ENCODE measurements at places on chromosomes 3 and 15.

GRCh38 chr15:98612490-98613110 lies 35.7 kb upstream of the IGF1R start:
- DNase-seq = peak; percentile 18

GRCh38 chr3:27521872-27522265 lies 37.7 kb upstream of the SLC4A7 start:
- no peak for DNase-seq

- no peak for DNase-seq
Observed at GRCh38 chr3:39783680-39784079, 25.7 kb upstream of the MYRIP start.

DNA sequence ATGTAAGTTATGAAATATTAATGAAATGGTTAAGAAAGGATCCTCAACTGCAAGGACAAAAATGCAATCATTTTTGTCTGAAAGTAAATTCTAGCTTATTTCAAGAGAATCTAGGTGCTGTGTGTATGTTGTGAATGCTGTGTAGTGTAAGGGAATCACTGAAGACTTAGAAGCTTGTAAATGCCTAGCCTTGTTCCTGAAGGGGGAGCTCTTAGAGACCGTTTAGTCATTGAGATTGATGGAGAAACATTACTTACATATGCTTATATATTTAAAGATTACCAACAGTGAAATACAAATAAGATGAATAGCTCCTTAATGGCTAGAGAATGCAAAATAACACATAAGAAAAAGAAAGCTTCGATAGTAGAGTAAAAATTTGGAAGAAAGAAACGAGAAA lies 67.9 kb downstream of the CNTN4 start:
- DNase-seq = no peak

- DNase-seq = no peak
Observed at GRCh38 chr3:112643621-112644240, 2.8 kb upstream of the CCDC80 start.

DNA sequence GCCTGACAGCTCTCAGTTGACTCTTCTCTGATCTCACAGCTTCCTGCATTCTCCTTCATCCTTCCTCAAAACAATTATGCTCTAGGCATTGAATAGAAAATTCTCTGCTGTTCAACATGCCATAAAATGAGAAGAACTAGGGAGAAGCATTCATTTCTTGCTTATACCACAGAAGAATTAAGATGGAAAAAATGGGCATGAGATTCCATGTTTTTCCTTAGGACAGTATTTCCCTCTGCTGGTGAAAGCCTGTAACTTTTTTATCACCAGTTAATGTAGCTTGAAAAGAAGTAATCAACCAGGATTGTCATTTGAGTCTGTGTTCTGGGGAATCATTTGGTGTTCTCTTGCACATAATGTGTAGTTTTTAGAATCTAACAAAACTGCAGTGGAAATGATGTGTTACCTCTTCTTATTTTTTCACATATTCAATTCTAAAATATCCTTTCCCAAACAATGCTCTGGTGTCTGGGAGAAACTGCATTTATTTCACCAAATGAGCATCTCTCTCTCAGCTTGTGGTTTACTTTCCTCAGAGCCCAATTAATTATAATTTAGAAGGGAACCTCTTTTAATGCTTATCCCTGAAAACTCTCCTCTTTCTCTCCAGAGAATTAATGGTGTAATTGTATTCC lies 92.8 kb upstream of the DCBLD2 start:
- no peak for DNase-seq

GRCh38 chr3:58184309-58184981 lies 26.3 kb downstream of the DNASE1L3 start:
- DNase-seq = no peak

- no peak for DNase-seq
Observed at GRCh38 chr3:49422379-49423248, at the start of gene AMT. Gene AMT (minus strand): TSS chr3:49422473. CDS start chr3:49422450, 23 bp downstream.

DNA sequence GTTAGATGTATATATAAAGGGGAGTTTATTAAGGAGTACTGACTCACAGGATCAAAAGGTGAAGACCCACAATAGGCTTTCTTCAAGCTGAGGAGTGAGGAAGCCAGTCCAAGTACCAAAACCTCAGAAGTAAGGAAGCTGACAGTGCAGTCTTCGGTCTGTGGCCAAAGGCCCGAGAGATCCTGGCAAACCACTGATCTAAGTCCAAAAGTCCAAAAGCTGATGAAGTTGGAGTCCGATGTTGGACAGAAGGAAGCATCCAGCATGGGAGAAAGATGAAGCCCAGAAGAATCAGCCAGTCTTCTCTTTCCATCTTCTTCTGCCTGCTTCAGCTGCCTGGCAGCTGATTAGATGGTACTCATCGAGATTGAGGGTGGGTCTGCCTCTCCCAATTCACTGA lies 107.5 kb downstream of the BCHE start:
- no peak for DNase-seq

DNA sequence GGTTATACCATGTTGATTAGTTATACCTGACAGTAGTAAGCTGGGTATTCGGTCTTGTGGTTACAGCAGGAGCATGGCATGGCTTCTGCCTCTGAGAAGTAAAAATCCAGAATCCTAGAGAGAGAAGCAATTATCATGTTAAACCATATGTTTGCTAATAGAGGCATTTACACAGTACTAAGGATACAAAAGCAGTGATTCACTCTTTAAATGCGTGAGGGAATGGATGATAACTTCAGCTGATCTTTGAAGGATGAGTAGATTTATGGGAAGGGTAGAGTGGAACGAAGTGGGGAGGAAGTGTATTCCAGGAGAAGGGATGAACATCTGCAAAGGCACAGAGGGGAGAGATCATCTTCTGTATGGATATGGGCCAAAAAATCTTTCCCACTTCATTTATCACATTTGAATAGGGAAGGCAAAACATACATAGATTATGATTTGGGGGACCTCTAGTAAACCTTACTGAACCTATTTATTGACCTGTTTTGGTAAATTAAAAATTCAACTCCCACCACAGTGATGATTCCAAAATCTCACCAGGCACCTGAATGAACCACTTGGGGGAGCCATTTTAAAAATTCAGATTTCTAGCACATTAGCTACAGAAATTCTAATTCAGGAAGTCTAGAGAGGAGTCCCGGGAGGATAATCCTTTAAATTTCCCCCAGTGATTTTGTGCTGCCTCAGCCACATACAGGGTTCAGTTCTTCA lies 35.1 kb downstream of the IGSF10 start:
- no peak for DNase-seq

DNA sequence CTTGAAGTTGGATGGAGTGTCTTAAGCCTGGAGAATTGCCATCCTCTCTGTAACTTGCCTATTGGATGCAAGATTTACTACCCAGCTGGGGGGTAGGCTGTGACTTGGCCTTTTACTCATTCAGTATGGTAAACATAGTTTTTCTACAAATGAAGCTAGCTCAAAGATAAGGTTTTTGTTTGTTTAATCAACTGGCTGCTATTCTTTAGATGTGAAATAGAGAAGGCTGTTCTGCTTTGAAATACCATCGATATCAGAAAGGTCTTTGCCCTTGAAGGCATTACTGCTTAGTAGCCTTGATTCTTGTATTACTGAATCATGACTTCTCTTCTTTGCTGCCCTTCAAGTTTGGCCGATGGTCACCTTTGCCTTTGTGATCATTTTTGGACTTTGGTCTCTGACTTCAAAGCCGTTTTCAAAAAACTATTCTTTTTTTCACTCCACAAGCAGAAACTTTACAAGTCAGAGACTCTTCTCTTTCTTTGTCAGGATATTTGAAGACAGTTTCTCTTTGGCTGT lies 83.1 kb downstream of the GAP43 start:
- no peak for DNase-seq

GRCh38 chr3:98780343-98780742 lies 17.2 kb downstream of the ST3GAL6 start:
- no peak for DNase-seq

DNA sequence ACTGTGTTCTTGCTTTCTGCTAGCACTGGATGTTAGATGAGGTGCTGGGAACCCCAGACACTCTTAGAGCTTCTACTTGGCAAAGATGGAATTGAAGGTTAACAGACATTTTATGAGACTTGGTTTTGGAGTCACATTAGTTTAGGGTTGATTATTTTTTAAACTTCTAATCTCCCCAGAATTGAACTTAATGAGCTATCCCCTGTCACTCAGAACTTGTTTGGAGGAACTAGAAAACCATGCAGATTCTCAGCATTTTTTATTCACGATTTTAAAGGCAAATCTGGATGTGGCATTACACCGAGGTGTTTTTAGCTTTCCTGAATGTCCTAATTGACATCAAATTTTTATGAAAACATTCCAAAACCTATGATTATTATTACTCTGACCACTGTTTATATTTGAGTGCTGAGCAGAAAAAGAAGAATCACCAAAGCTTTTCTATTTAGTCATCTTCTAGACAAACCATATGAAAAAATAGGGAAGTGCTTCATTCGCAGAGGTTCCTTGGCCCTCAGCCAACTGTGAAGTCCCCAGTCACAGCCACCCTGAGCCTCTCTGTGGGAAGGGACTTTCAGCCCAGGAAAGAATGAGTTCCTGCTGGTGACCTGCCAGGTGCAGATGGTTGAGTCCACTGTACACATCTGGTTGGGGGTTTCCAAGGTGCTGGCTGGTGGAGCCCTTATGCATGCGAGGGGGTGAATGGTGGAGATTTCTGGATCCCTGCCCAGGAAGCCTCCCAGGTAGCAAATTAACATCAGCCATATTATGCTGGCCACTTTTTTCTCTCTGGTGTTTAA lies 196.0 kb upstream of the TOPAZ1 start:
- DNase-seq = no peak

DNA sequence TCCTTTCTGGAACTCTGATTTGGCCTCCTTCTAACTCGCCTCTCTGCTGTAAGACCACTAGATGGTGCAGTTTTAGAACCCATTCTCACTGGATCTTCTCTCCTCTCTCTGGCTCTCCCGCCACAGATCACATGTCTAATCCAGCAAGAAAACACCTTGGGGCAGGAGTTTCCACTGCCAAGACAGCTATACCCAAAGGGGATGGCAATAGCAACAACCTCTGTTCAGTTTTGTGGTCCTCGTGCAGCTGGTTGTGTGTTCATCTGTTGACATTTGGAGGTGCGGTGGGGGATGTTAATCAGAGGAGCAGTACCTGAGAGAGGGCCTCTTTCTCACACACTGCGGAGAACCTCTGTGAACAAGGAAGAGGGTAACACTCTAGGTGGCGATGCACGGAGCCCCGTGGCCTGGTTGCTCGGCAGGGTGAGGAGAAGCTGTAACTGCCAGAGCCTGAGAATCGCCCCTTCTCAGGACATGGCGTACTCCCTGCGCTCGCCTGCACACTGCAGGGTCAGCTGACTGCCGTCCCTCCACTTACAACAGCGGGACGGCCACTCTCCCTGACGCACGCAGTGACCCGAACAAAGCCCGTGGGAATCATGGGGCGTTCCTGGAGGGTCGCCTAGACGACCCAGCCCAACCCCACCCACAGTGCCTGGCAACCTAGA lies at the start of gene TEX55:
Gene TEX55 (plus strand): TSS at position 666 of the 668 bp plus-strand sequence. CDS start 25 bp downstream, outside the sequence.
- no peak for DNase-seq

GRCh38 chr3:194671511-194671899 lies 486 bp downstream of the LSG1 start:
- no peak for DNase-seq

DNA sequence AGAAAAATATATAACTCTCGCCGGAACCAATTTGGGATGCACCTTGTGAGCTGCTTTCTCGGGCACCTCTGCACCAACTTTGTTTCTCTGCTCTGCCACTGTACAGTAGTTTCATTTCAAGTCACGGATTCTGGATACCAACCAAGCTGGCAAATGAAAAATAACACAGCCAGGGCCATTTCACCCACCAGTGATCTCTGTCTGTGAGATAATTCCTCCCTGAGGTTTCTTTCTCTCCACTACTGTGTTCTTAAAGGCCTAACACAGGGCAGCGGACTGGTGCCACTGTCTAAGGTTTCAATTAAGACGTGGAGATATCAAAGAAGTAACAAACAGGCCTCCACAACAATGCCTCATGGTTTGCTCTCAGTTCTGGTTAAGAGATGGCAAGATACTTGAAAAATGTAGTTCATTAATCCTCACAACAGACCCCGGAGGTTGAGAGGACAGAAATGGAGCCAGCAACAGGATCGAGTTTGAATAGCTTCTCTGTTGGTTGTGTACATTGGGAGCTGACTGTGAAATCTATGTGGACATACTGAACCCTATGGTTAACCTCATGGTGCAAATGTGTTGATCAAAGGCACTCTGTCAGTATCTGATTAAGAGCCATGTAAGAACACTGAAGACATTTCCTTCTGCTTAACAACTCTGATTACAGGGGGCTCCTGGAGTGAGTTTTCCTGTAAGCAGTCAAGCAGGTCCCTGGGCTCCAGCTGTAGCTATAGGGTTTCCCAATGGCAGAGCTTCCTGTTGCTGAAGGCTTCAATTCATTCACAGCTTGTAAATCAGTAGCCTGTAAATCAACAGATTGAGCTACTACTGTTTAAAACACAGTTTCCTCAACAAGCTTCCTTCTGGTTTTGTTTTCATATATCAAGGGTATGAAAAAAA lies 470.5 kb downstream of the EPHA3 start:
- no peak for DNase-seq

DNA sequence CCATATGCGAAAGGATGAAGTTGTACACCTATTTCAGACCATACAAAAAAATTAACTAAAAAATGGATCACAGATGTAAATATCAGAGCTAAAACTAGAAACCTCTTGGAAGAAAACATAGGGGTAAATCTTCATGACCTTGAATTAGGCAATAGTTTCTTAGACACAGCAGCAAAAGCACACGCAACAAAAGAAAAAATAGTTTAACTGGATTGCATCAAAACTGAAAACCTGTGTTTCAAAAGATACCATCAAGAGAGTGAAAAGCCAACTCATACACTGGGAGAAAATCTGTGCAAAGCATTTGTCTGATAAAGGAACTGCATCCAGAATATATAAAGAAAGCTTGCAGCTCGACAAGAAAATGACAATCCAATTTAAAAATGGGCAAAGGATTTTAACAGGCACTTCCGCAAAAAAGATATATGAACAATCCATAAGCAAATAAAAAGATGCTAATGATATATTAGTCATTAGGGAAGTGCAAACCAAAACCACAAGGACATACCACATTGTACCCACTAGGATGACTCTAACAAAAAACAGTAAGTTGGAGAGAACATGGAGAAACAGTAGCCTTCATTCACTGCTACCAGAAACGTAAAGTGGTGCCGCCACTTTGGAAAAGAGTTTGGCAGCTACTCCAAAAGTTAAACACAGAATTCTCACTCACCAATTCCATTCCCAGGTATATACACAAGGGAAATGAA lies 263.1 kb downstream of the ADAMTS17 start:
- no peak for DNase-seq

DNA sequence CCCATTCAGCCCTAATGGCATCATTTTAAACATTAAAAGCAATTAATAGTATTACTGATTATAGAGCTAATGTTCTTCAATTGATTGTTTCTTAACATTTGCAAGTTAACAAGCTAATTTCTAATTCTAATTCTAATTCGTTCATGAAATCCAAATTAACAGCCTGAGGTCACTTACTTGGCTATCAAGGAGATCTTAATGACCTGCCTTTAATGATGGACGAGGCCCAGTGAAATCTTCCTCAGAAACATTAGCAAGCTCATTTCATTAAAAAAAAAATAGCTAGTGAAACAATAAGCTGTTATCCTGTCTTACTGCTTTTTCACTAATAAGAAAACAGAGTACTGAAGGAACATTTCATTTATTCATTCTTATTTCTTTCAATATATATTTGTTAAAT lies 15.4 kb upstream of the RNF7 start:
- no peak for DNase-seq

GRCh38 chr3:8519156-8519555 lies 17.5 kb downstream of the LMCD1 start:
- no peak for DNase-seq

- no peak for DNase-seq
Observed at GRCh38 chr3:5072100-5072816, 49.8 kb upstream of the ARL8B start.

All from stimulated activated effector memory CD8-positive, alpha-beta T cell treated with anti-CD3 and anti-CD28 coated beads, Interleukin-12 subunit alpha, Interleukin-12 subunit beta, amount 100 ng/mL, for 72 hours (primary cell).